Activated CD8-positive, alpha-beta memory T cell treated with anti-CD3 and anti-CD28 coated beads for 1 hour (primary cell): ENCODE measurements at places on chromosomes 3 and 15.
A peak's percentile ranks its signal among the peaks of the same experiment; 100 is the strongest.

DNA sequence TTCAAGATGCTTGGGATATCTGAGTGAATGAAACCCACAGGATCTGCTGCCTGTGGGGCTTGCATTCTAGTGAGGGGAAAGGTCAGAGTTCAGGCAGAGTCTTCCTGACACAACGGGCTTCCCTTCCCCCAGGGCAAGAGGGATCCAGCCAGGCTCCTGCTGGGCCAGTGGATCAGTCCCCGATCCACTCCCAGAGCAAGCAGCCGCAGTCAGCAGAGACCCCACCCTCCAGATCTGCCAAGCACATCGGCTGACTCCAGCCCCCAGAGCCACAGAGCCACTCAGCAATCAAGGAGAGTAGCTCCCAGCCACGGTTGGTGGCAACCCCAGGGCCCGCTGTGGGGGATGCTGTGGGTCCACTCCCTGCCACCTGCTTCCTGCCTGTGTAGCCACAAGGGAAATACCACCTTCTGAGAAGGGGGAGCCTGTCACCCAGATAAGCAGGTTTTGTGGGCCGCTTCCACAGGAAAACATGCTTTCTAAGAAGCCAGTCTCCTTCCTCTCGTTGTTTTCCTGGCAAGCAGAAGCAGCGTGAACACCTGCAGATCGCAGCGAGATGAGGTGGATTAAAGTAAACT is 44.9 kb downstream of the CPN2 start:
- DNase-seq: no peak

GRCh38 chr3:14758297-14758696 is 60.5 kb upstream of the FGD5 start:
- no peak for DNase-seq

DNA sequence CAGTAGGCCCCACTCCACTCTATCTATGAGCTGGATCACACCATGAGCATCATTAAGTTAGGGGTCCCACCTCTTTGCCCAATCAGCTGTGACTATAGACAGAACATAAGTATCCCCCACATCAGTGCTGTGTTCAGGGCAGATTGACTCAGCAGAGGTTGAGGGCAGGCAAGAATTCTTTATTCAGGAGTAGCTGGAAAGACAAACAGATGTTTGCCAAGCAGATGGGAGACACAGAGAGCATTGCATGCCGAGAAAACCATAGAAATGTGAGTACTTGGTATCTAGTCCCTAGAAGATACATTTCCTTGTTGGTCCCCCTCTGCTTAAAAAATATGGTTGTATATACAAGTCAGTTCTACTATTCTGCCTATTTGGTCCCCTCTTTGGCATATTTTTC is 440.8 kb downstream of the RAP2B start:
- no peak for DNase-seq

DNA sequence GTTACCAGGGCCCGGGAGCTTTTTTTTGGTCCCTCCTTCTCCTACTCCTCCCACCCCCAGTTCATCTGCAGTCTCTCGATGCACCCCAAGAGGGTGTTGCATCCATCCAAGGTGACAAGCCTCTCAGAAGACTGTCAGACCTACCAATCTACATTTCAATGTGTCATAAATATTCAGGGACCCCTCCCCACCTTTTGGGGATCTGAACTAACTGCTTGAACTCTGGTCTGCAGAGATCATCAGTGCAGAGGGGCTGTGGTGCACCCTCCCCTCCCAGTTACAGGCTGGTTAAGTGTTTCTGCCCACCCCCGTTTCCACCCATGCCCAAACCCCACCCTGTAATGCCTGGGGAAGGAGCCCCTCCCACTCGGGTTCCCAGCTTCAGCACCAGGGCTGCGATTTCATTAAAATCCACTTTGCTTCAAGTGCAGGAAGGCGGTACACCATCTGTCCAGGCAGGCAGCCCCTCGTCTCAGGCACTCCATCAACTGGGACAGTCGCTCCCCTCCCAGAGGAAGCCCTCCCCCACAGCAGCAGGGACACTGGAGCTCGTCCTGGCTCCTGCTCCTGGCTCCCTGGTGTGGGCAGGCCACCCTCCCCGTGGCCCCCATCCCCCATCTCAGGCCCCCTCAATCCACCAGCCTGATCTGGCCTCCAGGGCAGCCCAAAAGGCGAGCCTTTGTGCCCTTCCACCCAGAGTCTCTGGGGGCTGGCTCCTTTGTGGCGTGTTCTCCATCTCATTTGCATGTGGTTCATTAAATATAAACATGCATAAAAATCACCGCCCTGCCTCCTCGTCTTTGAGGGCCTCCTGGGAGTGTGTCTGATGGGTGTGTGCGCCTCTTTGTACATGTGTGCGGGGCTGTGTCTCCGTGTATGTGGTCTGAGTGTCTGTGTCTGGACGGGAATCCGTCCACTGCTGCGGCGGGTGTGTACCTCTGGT is 32.3 kb downstream of the RNU5B-1 start:
- no peak for DNase-seq

GRCh38 chr3:67605377-67605776 is 49.0 kb downstream of the SUCLG2 start:
- no peak for DNase-seq

DNA sequence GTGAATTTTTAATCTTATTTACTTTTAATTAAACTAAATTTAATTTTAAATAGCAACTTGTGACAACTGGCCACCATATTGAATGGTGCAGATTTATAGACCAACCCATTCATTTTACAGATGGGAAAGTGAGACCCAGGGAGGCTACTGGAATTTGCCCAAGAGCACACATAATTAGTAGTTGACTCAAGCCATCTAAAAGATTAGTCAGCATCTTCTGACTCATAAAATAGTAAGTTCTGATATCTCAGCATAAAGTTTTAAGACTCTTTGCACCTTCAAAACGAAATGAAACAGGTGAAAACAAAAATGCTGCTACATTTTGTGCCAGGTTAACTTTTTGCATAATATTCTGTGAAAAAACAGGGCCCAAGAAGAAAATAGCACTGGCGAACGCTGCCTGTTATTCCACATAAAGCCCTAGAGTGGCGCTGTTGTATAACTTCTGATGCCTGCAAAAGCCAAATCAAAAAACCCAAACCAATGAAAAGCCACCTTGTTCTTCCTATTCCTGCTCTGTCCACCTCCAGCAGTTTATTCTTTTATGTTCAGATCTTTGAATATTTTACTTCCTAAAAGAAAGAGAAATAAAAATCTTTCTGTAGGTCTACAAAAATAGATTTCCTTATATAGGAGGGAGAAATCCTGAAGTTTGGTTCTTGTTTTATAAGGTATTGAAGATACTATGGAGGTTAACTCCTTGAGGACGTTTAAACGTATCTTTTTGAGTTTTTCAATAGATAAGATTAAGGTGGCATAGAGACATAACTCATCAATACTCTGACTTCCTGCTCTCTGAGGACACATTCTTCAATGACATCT is 62.8 kb downstream of the OTOL1 start:
- no peak for DNase-seq

DNA sequence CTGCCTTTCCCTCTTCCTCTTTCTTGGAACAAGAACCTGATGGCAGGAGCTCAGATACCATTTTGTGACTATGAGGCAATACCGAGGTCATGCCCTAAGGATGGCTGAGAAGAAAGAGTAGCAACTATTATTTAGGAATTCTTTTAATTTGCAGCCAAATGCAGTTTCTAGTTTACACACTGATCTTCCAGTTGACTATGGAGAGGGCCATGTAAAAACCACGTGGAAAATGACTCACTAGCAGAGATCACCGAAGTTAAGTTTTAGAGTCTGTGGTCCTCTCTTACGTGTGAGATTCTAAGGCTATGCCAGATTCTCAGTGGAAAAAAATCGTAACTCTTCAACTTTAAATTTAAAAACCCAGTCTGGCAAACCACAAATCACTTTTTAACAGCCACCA is 7.8 kb downstream of the BNC1 start:
- no peak for DNase-seq

GRCh38 chr15:43184407-43185124 is 637 bp upstream of the CCNDBP1 start:
- no peak for DNase-seq

DNA sequence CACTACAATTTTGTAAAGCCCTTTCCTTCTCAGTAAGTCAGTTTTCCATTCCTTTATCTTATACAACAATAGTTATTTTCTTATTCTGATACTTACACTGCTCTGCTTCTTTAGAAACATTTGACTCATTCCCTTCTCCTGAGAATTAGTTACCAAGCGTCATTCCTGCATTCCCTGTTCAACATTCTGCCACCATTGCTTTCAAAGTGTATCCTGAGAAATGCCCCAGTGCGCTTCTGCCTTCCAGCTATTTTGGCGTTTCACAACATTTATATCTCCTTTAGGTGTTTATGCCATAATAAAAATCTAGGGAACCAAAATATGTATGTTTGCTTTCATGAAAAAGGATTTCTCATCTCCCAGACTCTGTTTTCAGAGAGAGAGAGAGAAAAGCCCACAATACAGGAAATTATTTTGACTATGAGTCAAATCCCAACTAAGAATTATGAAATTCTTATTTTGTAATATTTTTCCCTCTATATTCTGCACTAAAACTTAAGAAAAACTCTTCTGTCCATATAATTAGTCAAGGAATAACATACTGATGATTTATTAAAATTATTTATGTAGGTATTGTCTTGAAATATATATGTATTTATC is 118.2 kb upstream of the RAP2B start:
- DNase-seq: no peak

DNA sequence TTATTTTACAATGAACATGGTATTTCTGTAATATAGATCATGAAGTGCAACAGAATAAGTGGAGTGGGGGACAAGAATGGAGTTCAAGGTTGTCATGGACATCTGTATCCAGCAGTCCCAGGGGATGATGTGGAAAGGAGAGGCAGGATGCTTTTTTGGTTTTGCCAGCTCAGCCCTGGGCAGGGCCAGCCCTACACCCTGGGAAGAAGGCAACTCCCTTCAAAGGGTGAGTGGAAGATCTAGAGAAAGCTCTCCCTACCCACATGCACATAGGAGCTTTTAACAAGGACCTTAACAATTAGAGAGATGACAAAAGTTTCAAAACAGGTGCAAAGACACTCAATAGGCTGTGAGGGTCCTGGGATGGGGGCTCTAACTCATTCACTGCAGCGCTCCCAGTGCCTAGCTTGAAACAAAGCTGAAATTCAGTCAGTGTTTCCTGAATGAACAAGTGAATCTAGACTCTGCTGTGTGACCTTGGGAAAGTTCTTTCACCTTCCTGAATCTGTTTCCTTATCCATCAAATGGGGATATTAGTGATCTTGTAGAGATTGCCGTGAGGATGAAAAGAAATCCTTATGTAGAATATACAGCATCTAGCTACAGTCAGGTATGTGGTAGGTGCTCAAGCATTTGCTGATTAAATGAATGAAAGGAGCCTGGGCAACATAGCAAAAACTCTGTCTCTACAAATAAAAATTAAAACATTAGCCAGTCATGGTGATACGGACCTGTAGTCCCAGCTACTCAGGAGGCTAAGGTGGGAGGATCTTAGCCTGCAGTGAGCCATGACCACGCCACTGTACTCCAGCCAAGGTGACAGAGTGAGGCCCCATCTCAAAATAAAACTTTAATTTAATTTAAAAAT is 14.3 kb downstream of the BHLHE40 start:
- no peak for DNase-seq

DNA sequence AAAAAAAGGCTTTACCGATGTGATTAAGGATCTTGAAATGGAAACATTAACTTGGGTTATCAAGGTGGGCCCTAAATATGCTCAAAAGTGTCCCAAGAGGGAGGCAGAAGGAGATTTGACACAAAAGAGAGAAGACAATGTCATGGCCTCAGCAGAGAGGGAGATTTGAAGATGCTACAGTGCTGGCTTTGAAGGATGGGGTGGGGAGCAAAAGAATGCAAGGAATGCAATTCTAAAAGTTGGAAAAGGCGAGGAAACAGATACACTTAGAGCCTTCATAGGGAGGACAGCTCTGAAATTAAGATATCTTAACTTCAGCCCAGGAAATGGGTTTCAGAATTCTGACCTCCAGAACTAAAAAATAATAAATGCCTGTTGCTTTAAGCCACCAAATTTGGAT is 314.5 kb upstream of the CCDC54 start:
- DNase-seq: no peak

GRCh38 chr3:42071904-42072812 is 19.0 kb upstream of the TRAK1 start:
- DNase-seq: no peak

GRCh38 chr3:108134555-108134880 is 43.7 kb upstream of the CD47 start:
- DNase-seq: no peak

- DNase-seq: no peak
Measured at GRCh38 chr15:39574427-39574826, 6.5 kb upstream of the THBS1 start.

- DNase-seq: no peak
Measured at GRCh38 chr15:91940496-91941381, 87.2 kb downstream of the SLCO3A1 start.

GRCh38 chr15:66147440-66147839 is 106.1 kb downstream of the MEGF11 start:
- DNase-seq: no peak

DNA sequence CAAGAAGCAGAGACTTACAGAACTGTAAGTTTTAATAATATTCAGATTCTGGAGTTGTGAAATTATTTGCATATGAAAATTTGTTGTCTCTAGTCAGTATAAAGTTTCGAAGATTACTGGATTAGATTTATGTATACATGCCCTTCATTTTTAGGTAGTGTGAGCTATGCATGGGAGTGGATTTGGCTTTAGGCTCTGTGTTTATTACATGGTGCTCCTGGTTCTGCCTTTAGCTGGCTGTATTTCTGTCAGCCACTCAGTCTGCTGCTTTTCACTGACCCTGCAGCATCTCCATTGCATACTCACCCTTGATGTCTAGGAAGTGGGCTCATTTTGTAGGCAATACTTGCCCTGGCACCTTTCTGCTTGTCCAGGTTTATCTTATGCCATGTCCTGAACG is 147.5 kb upstream of the LRRFIP2 start:
- no peak for DNase-seq

DNA sequence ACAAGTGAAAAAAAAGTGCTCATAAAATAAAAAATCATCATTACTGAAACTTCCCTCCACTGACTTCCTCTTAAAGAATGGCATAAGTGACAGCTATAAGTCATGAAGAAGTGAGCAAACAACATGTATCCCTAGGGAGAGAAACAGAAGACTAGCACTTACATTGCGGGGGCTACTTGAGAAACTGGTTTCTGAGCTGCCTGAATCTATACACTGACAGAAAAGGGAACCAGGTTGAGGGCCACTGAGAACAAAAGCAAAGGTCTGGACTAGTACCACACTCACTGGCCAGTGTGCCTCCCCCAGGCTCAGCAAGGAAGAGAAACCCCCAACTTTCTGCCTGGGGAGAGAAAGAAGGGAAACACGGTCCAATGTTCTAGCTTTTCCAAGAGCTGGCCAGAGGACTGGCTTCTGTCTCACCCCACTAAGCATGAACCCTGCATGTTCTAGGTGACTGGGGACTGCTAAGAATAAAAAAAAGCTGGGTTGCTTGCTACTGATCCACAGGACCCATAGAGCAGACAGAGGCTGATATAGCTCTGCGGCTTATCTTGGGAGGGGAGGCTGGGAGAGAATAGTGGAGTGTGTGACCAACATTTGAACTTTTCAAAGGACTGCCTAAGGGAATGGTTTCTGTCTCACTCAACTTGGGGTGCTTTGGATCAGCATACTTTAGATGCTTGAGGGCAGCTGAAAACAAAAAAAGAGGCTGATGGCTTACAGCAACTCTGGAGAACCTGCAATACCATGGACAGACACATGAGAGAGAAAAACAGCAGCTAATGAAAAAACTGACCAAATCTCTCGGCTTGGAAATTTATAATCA is 8.1 kb downstream of the RAD18 start:
- DNase-seq: no peak

GRCh38 chr3:38603731-38604131 is 45.8 kb downstream of the SCN5A start:
- no peak for DNase-seq

GRCh38 chr15:60932051-60932915 is 296.8 kb downstream of the RORA start:
- DNase-seq: peak; percentile 34

GRCh38 chr3:79846148-79846933 is 78.5 kb upstream of the ROBO1 start:
- no peak for DNase-seq
